Psoas muscle (tissue), 8 donors: ENCODE measurements at places on chromosomes 6 and 20. TPM values are rescaled to one million over a fixed set of nuclear protein-coding genes. Genes with fewer than 3 reads are reported as not detected.

- H3K36me3 ChIP-seq, result no peaks in the 10 kb centered on the region
- no peak overlapping the region for H3K4me3 ChIP-seq
- no peak for DNase-seq
- H3K27me3 ChIP-seq, result peaks cover 4% of the 10 kb centered on the region
- H3K4me1 ChIP-seq, result no peaks in the 10 kb centered on the region
Measured at GRCh38 chr20:44817143-44817910, 7.0 kb upstream of the RIMS4 start.

- no peak overlapping the region for H3K4me3 ChIP-seq
- DNase-seq, result no peak
- no peak overlapping the region for H3K27ac ChIP-seq
- H3K36me3 ChIP-seq, result no peaks in the 10 kb centered on the region
Measured at GRCh38 chr6:139944131-139944530, 569.7 kb upstream of the CITED2 start.

GRCh38 chr6:162373192-162373591 lies 354.4 kb downstream of the PRKN start:
- H3K27me3 ChIP-seq, result no peaks in the 10 kb centered on the region
- H3K4me1 ChIP-seq, result no peaks in the 10 kb centered on the region
- H3K4me3 ChIP-seq, result no peak overlapping the region
- DNase-seq, result no peak

DNA sequence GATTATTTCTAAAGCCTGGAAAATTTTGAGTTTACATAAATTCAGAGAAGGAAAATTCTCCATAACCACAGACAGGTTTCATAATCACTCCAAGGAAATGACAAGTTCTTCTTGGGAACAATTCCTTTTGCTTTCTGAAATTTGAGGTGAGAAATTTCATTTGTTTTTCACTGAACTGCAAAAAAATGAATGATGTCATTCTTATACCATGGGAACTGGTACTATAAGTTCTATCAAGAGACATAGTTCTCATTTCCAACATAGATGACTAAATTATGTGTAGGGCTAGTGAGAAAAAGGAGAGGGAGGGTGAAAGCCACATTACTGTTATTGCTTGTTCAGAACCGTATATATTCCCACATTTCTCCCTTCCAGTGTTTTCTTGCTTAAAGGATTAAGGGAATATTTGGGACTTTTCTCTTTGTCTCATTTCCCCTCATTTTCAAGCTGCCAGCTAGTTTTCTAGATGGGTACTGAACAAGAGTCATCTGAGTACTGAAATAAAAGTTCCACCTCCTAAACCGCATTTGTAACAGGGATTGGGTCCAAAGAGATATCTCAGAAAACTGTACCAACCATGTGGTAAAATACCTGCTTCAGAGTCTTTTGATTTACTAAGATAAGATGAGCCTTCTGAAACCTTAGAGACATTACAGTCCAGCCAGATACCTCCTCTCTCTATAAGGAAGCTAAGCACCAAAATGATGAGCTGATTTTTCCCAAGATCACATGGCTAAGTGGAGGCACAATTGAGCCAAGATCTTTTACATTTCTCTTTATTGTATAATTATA lies 144.3 kb upstream of the PRDM1 start:
- no peak overlapping the region for H3K4me3 ChIP-seq
- H3K27ac ChIP-seq, result no peak overlapping the region
- no peaks in the 10 kb centered on the region for H3K4me1 ChIP-seq
- no peaks in the 10 kb centered on the region for H3K36me3 ChIP-seq
- no peak for DNase-seq
- no peaks in the 10 kb centered on the region for H3K27me3 ChIP-seq

DNA sequence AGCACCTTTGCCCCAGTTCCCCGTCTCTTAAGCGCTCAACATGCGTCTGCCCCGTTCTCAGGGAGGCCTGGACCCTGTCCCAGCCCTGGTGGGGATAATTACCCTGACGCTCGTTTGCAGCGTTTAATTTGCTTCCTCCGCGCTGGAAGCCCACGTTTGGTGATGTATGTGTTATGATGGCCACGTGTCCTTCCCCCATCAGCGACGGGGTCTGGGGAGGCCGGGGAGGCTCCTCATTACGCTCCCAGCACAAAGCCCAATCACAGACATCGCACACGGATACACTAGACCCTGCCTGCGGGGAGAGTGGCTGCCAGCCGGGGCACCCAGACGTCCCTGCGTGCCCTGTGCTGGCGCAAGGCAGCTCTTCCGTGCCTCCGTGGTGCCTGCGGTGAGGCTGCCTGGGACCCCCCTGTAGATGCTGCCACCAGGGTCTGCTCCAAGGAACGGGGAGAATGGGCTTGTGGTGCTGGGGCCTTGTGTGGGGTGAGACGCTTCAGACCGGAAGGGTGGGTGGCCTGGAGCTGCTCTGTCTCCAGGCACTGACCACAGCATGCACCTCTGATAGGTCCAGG lies 10.2 kb upstream of the CHRNA4 start:
- H3K36me3 ChIP-seq, result no peaks in the 10 kb centered on the region
- no peaks in the 10 kb centered on the region for H3K4me1 ChIP-seq
- H3K27me3 ChIP-seq, result no peaks in the 10 kb centered on the region
- no peak overlapping the region for H3K27ac ChIP-seq
- no peak overlapping the region for H3K4me3 ChIP-seq
- no peak for DNase-seq

GRCh38 chr20:14331646-14332045 lies 5.8 kb downstream of the FLRT3 start:
- no peaks in the 10 kb centered on the region for H3K36me3 ChIP-seq
- no peak overlapping the region for H3K27ac ChIP-seq
- no peaks in the 10 kb centered on the region for H3K4me1 ChIP-seq

DNA sequence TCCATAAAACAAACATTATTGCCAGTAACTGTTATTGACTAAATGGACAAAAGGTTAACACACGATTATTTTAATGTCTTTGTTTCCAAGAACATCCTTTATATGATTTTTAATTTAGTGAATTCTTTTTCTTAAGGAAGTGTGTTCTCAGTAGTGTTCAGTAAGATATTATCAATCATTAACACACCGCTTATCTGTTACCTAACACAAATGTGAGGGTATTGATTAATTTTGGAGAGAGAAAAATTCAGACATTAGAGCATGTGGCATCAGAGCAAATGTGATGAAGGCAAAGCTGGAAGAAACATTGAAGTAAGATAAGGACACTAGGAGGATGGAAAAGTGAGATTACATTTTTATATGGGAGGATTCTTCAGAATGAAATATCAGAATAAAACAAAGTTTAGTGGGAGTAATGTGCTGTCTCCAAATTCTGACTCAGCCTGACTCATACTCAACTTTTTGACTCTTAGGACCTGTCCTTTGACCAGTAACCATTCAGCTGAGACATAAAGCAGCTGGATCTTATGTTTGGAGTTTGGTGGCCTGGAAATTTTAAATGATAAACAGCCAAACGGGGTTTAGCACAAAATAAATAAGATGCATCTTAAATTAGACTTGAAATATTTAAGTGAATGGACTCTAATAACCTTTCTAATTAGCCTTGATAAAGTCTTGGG lies 348.6 kb downstream of the CD109 start:
- no peak for DNase-seq
- H3K36me3 ChIP-seq, result no peaks in the 10 kb centered on the region
- no peaks in the 10 kb centered on the region for H3K27me3 ChIP-seq
- no peaks in the 10 kb centered on the region for H3K4me1 ChIP-seq

GRCh38 chr6:145813285-145814034 lies 1.1 kb downstream of the FBXO30 start:
- H3K4me3 ChIP-seq, result peak overlapping the region; percentile 84
- H3K27ac ChIP-seq, result peak overlapping the region; percentile 98
- DNase-seq, result no peak
- H3K4me1 ChIP-seq, result peaks cover 57% of the 10 kb centered on the region
- H3K36me3 ChIP-seq, result no peaks in the 10 kb centered on the region
- H3K27me3 ChIP-seq, result no peaks in the 10 kb centered on the region

GRCh38 chr20:57618091-57618763 lies 2.0 kb downstream of the ZBP1 start:
- H3K4me3 ChIP-seq, result no peak overlapping the region
- no peak overlapping the region for H3K27ac ChIP-seq
- H3K4me1 ChIP-seq, result no peaks in the 10 kb centered on the region
- no peak for DNase-seq

DNA sequence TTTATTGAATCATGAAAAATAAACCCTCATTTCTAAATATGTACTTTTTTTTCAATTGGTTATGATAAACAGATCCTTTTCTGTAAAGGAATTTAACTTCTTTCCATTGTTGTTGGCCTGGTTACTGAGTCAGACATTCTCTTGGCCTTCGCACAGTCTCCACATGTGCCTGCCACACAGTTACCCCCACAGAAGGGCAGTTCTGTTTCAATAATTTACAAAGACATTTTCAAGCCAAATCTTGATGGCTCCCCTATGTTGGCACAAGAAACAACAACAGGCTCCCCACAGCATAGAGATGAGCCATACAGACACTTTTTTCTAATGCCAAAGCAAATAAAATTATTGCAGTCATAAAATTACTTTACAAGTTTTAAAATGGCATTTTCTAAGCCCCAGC lies 55.6 kb upstream of the BEND6 start:
- peaks cover 7% of the 10 kb centered on the region for H3K36me3 ChIP-seq
- no peaks in the 10 kb centered on the region for H3K4me1 ChIP-seq
- no peak overlapping the region for H3K4me3 ChIP-seq
- DNase-seq, result no peak
- H3K27me3 ChIP-seq, result no peaks in the 10 kb centered on the region

DNA sequence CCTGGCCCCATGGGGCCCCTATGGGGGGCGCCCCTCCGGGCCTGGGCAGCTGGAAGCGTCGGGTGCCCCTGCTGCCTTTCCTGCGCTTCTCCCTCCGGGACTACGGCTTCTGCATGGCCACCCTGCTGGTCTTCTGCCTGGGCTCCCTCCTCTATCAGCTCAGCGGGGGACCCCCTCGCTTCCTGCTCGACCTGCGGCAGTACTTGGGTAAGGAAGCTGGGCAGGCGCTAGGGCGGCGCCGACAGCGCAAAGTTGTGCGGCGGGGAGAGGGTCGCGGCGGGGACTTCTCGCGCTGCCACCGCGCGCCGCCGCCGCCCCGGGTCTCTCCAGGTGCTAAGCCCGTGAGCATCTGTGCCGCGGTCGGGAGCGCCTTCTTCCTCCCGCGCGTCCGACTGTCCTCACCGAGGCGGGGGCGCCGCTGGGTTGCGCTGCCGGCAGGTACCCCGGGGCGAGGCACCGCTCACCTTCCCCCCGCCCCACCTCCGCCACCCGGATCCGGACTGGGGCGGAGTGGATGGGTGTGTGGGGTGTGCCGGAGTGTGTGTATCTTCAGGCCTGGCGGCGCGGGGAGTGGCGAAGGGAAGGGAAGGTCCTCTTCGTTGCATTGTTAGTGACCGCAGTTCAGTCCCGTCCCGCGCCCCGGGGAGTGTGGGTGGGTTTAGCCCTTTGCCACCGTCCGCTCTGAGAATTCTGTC lies 788 bp downstream of the UST start:
- H3K4me3 ChIP-seq, result peak overlapping the region; percentile 78
- peaks cover 4% of the 10 kb centered on the region for H3K27me3 ChIP-seq
- H3K36me3 ChIP-seq, result no peaks in the 10 kb centered on the region
- peak; percentile 40 for DNase-seq
- peak overlapping the region; percentile 57 for H3K27ac ChIP-seq
- no peaks in the 10 kb centered on the region for H3K4me1 ChIP-seq

DNA sequence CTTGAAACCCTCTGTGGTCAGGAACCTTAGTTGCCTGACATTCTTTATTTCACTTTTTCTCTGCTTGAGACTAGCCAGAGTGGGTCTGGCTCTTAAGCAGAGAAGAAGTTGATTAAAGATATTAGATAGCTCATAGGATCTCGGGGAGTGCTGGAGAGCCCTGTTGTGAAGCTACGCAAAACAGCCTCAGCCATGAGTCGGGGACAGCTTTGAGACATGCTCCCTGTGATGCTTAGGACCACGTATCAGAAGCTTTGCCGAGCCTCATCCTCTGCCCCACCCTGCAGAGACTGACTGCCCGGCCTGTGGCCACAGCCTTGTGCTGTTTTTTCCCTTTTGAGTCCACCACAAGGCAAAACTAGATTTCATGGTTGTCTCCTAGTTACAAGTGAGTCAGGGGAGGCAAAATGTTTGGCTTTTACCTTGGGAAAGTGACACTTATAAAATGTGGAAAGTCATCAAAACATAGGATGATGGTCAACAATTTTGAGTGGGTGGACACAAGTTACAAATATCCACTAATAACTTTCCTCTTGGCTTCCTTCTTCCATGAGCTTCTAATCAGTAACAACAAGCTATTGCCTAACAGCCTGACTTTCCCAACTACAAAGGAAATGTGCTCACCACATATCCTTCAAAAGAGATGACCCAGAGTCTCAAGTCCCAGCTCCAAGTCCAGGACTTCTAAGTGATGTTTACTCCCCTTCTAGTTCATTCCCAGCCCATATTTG lies 108.4 kb downstream of the JAG1 start:
- no peak overlapping the region for H3K4me3 ChIP-seq
- no peaks in the 10 kb centered on the region for H3K27me3 ChIP-seq
- H3K4me1 ChIP-seq, result no peaks in the 10 kb centered on the region
- peak; percentile 58 for DNase-seq

DNA sequence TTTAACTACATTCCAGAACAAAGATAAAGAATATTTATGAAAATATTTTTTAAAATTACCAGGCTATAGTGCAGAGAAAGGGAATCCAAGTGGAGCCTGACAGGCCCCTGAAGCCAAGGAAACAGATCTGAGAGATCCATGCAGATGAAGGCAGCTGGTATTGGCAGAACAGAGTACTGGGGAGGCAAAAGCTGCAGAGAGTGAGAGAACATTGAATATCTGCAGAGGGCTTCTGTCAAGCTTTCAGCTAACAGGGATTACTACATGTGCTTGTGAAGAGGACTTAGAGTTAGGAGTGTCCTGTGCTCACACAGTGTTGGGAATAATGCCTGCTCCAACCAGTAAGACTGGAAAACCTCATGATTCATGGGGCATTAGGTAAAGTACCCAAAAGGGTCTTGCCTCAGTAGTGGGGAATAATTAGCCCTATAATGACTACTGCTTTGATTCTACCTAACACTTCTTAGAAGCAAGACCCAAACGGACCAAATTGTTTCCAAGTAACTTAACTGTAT lies 657.2 kb downstream of the DHX35 start:
- H3K4me3 ChIP-seq, result no peak overlapping the region
- no peaks in the 10 kb centered on the region for H3K4me1 ChIP-seq
- no peaks in the 10 kb centered on the region for H3K36me3 ChIP-seq
- H3K27me3 ChIP-seq, result no peaks in the 10 kb centered on the region

- peak overlapping the region; percentile 10 for H3K27ac ChIP-seq
- H3K27me3 ChIP-seq, result no peaks in the 10 kb centered on the region
- no peak overlapping the region for H3K4me3 ChIP-seq
Measured at GRCh38 chr6:37141281-37142049, 28.5 kb upstream of the PIM1 start.

UST gene
- total RNA-seq, result 2.0 TPM

SLC22A23 gene
- total RNA-seq, result 13.3 TPM

RAB44 gene
- total RNA-seq, result not detected

BPHL gene
- total RNA-seq, result 13.8 TPM

PBOV1 gene
- not detected for total RNA-seq

PLA2G7 gene
- total RNA-seq, result not detected

JPH2 gene
- 48.0 TPM for total RNA-seq

DNMT3B gene
- total RNA-seq, result 0.64 TPM

HCK gene
- 5.5 TPM for total RNA-seq

RNF39 gene
- not detected for total RNA-seq

GINS1 gene
- 0.11 TPM for total RNA-seq
